Cortex of kidney (tissue), 1 donor: ENCODE measurements at places on chromosomes 1 and 21.

DNA sequence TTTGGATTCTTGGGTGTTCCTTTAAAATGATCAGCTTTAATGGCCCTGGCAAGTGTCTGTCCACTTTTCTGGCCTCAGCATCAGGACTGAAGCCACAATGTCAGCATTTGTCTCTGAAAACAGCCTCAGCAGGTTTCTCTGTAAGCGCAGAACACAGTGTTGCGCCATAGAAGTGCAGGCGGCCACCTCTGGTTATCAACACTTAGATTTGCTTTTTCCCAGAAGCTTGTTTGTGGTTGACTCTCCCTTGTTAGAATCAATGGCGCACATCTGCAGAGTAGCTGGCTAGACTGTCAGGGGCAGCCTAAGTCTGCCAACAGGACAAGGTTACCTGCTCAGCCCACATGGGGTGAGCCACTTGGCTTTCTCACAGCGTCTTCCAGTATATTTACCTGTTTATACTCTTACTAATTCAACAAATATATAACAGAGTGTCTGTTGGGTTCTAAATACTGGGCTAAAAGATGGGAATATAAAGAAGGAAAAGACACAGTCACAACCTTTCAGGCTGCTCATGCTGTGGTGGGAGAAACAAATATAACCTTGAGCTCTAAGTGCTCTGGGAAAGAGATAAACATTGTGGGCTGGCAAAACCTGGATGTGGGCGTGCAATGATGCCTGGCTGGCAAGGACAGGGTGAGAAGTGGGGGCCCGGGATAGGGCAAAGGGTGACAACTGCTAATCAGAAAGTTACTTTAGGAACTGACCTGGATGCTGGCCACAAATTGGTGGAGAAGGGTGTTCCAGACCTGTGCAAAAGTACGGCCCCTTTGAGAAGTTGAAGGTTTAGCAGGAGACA is 149.3 kb upstream of the KIAA0040 start:
- DNase-seq, result no peak

GRCh38 chr21:22223385-22223784 is 1225.2 kb downstream of the NCAM2 start:
- DNase-seq, result no peak

DNA sequence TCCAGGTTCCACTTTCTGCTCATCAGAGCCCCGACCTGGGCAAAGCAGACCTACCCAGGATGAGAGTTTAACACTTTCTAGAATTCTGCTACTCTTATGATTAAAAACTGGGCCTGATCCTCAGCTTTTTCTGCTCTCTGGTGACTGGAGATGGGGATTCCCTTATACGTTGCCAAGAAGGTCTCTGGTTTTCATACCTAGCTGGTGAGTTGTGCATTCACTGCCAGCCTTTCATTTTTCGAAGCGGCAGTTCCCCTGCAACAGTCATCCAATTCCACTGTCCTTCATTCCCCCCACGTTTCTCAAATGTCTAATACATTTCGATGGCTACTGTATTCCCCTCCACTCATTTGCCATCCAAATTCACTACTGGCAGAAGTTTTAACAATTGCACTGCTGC is 135.3 kb downstream of the ADSS2 start:
- no peak for DNase-seq

DNA sequence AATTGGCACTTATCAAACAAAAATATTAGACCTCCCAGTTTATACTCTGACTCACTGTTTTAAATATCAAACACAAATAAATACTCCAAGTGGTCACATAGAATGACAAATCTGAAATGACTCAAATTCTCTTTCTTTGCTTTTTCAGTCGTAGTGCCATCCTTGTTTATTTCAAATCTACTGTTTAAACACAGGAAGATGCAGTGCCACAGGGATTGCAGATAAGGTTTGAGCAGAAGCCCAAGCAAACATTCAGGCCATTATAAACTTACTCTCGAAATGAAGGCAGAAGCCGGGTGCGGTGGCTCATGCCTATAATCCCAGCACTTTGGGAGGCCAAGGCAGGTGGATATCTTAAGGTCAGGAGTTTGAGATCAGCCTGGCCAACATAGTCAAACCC is 255.4 kb upstream of the PLXNA2 start:
- no peak for DNase-seq

DNA sequence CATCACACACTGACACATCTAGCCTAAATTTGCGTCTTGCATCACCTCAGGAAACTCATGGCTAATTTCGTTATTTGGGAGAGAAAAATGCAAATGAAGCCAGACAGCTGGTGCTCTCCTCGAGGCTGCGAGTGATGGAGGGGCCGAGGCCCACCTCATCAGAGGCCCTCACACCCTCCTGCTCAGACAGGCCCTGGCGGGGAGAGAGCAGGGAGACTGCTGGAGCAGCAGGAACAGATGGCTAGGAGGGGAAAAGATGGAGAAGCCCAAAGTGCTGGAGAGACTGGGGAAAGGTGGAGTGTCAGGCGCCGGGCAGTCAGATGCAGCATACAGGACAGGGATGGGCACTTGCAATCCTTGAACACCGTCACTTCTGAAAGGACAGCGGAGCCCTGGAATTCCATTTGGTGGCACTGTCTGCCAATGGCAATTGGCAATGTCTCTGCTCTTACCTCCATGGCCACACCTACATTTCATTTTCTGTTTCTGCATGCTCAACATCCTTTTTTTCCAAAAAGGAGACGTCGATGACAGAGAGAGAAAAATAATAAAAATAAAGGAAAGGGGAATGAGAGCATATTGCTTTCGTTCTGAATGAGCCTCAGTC is 286.2 kb downstream of the SPATA17 start:
- DNase-seq, result no peak

GRCh38 chr1:46812065-46812963 is 13.5 kb downstream of the CYP4B1 start:
- DNase-seq, result no peak

GRCh38 chr21:45187646-45188045 is 100.0 kb downstream of the POFUT2 start:
- DNase-seq, result no peak

DNA sequence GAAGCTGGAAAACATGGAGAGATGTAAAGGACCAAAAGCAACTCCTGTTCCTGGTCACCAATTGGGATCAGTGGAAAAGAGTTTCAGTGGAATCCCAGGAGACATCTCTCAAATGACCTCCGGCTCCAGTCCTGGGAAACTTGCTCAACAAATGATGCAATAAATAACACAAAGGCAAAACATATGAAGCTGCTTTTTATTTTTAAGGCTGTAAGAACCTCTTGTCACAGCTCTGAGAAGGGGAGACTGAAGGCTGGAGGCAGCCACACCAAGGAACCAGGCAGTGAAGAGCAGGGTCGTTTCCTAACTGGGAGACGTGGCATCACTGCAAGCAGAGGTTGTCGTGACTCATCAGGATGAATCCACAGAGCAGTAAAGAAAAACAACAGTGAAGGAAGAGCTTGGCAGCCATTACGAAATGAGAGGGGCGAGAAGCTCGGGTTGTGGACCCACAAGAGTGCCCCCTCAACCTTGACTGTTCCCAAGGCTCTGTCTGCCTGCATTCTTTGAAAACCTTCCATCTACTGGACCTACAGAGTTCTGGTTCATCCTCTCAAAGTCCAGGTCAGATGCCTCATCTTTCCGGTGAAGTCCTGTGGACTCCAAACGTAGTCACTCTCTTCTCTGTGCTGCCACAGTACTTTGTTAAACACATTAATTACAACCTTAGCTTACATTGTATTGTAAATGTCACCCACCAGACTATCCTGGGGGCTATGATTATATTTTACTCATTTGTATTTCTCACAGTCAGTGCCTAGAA is 32.1 kb downstream of the JAK1 start:
- DNase-seq, result no peak

GRCh38 chr1:85359874-85360721 is 83.7 kb upstream of the BCL10 start:
- DNase-seq, result no peak

- DNase-seq, result no peak
Observed at GRCh38 chr1:201501144-201501543, 5.8 kb downstream of the CSRP1 start.

DNA sequence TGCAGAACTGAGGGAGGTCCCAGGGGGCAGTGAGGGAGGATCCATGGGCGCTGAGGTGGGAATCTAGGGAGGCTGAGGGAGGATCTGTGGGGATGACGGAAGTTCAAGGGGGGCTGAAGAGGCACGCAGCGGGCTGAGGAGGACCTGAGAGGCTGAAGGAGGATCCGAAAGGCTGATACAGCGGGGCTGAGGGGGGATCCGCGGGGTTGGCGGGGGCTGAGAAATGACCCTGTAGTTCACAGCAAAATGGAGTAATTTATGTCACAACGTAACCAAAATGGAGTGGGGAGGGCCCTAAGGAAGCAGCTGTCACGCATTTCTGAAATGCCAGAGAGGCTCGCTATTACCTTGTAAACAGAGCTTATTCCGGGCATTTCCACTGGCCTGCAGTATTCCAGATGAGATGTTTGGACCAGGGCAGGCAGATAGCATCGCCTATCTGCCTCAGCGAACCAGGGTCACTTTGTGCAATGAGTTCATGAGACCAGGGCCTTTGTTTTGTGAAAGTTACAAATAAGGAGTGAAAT is 926 bp upstream of the MRPL55 start:
- DNase-seq, result no peak

DNA sequence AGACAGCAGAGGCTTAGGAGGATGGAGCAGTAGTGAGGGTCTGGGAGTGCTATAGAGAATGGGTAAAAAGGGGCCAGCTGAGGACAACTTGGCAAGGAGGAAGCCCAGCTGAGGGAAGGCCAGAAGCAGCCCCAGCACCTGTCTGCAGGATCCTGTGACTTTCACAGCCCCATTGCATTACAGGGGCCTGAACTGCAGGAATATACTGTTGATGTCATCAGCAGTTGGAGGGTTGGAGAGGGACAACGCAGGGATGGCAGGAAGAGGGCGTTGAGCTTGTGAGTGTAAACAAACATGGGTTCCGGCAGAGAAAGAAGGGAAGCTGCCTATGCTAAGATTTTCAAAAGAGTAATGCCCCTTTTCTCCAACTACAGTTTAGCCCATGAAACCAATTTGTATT is 628.5 kb downstream of the SMYD3 start:
- no peak for DNase-seq

- no peak for DNase-seq
Observed at GRCh38 chr1:41110286-41110685, 88.8 kb upstream of the SLFNL1 start.

DNA sequence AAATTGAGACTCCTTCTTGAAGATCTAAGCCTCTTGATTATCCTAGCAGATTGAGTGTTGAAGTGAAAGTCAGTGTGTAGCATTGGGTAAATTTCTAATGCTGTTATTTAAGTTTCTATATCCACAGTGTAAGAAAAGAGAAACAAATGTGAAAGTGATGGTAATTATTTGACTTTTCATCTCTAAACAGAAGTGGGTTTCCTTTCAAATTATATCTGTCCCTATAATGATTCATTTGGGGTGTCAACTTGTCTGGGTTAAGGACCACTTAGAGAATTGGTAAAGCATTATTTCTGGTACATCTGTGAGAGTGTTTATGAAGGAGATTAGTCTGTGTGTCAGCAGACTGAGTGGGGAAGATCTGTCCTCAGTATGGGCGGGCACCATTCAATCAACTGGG is 133.0 kb upstream of the HMCN1 start:
- DNase-seq, result no peak

- DNase-seq, result no peak
Observed at GRCh38 chr1:24945354-24946326, 15.6 kb upstream of the RUNX3 start.

GRCh38 chr1:221328371-221328770 is 413.5 kb downstream of the DUSP10 start:
- no peak for DNase-seq

DNA sequence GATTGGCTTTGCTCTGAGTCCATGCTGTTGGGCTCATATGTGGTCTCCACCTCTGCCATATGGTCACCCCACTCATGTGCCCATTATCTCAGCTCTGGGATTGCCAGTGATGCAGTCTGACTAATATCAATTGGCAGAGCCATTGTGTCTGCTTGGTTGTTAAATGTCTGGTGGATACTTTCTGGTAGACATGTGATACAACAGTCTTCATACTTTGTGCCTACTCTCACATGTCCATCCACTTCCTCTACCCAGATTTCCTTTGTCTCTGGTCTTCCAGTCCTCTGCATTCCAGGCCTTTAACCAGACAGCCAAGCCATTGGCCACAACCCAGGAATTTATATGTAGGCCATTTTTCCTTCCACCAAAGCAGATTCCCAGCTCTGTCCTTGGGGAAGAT is 30.8 kb upstream of the DIPK1A start:
- DNase-seq, result no peak

DNA sequence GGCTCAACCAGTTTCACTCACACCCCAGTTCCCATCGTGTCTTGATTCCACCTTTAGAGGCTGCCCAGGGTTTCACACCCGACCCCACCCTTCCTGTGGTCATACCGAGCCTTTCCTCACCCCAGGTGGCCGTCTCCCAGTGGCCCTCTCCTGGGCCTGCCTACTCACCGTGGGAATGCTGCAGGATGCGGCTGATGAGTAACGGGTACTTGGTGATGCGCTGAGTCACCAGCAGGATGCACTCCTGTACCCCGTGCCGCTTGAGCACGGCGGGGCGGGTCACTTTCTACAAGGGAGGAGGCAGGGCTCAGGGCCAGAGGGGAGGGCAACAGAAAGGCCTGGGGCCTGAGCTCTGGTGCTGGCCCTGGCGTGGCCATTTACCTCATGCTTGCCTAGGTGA is 16.4 kb downstream of the ARHGEF2 start:
- no peak for DNase-seq

- DNase-seq, result no peak
Observed at GRCh38 chr1:204980840-204981405, 62.1 kb upstream of the CNTN2 start.

GRCh38 chr21:42513151-42513984 is at the start of gene SLC37A1:
SLC37A1 (plus strand) TSS chr21:42513852; CDS start chr21:42518455, 4,603 bp downstream.
- DNase-seq, result no peak

- DNase-seq, result no peak
Observed at GRCh38 chr1:36135330-36135667, 10.3 kb upstream of the COL8A2 start.

GRCh38 chr1:116748272-116748671 is 6.0 kb upstream of the CD2 start:
- no peak for DNase-seq

GRCh38 chr1:20252587-20252986 is 38.1 kb upstream of the VWA5B1 start:
- DNase-seq, result no peak

- no peak for DNase-seq
Observed at GRCh38 chr21:29017639-29018237, 1.4 kb downstream of the RWDD2B start.

GRCh38 chr1:25586181-25586588 is 30.4 kb upstream of the MAN1C1 start:
- DNase-seq, result no peak

DNA sequence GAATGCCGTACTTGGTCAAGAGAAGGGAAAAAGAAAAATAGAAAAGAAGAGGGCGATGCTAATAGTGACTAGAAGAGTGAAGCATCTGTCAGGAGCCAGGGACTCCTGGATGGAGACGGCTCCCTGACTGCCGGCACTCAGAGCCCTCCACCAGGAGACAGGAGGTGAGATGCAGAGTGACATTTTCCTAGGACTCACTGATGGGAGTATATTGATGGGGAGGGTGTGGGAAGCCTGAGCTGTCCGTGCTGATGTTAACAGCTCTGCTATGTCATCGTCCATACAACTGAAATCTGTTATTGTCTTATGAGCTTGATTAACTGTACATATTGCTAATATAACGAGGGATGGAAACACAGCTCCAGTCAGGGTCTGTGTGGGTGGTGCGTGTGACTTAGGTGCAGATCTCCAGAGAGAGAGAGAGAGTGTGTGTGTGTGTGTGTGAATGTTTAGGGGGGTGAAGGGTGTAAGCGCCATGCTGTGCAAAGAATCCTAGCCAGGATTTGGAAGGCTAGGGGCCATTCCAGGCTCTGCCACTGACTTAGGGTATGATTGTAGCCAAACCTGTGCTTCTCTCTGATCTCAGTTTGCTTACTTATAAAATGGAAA is 123.0 kb upstream of the KLHDC7A start:
- no peak for DNase-seq
